ENCODE measurements at places on chromosomes 2 and 18.

DNA sequence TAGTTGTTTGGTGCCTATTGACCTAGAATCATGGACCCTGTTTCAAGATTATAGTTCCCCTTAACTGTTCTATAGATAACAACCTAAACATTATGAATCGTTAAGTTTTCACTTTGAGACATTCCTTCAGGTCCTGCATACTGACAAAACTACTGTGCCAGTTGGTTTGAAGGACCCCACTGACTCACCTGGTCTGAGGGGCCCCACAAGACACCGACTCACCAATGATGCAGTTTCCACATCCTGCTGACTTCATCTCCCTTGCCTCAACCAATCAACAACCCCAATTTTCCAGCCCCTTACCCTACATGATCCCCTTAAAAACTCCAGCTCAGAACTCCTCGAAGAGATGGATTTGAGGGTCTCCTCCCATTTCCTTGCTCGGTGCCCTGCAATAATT lies 89.6 kb upstream of the CCDC141 start:
- no peak for DNase-seq

DNA sequence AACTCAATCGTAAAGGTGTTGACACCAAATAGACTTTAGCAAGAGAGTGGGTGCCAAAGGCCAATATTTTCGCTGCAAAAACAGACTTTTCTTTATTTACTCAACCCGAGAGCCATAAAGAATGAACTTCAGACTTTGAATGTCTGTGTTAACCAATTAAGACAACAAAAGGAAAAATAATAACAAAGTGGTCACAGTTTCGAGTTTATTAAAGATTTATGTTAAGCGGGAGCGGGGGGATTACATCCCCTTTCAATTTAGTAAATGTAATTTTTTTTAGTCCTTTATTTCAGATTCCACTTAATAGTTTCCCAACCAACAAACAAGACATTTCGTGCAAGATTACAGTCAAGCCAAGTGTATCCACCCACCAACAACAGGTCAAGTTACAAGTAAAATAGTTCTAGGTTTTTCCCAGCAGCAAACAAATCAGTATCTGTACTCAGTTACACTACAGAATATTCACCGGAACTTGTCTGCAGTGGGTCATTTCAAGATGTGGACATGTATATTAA lies 9.0 kb downstream of the CDH2 start:
- no peak for DNase-seq

DNA sequence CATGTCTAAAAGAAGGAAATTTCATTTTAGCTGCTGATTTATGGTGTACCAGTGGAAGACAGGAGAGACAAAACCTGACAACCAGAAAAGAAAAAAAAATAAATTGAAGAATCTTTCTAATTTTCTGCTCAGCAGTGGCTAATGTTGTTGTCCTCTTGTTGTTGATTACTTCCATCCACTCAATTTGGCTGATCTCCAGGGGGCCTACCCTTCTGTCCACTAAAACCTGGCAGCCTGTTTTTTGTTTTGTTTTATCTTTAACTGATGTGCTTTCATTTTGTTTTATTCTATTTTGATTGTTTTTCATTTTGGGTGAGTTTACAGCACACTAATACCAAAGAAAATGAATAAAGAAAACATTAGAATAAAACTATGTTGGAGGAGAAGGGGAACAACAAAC lies 27.4 kb downstream of the TFPI start:
- DNase-seq = no peak

- no peak for DNase-seq
Observed at GRCh38 chr18:27447930-27448329, 262.8 kb upstream of the CHST9 start.
